ENCODE measurements at places on chromosomes 6 and 20.

DNA sequence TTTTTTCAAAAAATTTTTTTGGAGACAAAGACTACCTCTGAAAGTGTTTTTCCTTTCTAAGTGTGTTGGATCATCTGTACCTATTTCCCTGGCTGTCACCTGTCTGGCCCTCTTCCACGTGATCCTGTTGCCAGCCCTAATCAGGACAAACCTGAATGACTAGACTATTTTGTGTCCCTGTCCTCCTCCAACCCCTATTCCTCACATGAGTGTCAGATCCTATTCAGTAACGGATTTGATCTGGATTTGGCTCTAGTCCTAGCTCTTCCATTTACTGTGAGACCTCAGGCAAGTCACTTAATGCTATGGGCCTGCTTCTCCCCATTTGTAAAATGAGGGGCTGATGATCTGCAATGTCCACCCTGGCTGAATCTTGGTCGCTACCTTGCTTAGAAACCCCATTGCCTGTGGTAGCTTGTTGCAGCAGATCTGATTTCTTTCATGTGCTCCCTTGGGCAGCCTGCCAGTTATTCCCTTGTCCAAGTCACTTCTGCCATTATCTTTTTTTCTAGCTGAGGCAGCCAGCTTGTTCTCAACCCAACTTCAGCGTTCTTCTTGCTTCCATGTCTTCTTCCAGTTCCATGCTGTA is 4.8 kb downstream of the PHF20 start:
- no peak for DNase-seq

DNA sequence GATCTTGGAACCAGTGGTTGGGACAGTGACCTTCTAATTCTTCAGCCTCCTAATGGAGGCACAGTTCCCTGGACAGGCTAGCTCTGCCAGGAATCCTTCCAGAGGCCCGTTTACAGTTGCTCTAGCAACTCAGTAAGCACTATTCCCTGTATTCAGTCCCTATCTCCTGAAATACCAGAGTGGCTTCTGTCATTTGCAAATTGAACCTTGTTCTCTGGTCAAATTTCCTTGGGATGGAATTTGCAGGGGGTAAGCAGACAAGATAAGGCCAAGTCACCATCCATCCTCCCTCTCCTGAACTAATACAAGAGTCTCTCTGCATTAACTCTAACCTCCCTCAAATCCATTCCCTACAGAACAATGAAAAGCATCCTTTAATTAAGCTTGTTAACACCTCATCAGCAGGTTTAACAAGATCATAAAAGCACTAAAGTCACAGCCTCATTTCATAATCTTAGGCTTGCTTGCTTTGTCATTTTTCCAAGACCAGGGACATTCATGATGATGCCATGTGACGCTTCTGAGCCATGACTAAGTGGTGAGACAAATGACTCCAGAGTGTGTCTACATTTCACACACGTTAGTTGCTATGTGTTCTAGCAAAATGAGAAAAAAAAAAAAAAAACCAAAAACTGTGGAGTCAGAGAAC is 37.1 kb downstream of the SLC22A23 start:
- no peak for DNase-seq

GRCh38 chr6:21199262-21199661 is 394.3 kb upstream of the SOX4 start:
- no peak for DNase-seq

GRCh38 chr20:57451795-57452661 is 60.8 kb downstream of the RBM38 start:
- DNase-seq = peak; percentile 77

DNA sequence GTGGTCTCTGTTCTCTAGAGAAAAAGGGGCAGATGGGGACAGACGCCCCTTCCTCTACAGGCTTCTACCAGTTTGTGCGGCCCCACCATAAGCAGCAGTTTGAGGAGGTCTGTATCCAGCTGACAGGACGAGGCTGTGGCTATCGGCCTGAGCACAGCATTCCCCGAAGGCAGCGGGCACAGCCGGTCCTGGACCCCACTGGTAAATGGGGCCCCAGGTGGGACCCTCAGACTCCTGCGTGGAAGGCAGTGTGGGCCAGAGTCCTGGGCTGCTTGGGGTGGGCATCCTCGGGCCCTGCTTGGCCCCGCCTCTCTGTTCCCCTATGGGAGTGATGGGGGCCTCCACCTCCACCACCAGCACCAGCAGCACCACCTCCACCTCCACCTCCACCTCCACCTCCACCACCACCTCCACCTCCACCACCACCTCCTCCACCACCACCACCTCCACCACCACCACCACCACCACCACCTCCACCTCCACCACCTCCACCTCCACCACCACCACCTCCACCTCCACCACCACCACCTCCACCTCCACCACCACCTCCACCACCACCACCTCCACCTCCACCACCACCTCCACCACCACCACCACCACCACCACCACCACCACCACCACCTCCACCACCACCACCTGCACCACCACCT is 3.2 kb upstream of the TNFRSF6B start:
- DNase-seq = no peak

DNA sequence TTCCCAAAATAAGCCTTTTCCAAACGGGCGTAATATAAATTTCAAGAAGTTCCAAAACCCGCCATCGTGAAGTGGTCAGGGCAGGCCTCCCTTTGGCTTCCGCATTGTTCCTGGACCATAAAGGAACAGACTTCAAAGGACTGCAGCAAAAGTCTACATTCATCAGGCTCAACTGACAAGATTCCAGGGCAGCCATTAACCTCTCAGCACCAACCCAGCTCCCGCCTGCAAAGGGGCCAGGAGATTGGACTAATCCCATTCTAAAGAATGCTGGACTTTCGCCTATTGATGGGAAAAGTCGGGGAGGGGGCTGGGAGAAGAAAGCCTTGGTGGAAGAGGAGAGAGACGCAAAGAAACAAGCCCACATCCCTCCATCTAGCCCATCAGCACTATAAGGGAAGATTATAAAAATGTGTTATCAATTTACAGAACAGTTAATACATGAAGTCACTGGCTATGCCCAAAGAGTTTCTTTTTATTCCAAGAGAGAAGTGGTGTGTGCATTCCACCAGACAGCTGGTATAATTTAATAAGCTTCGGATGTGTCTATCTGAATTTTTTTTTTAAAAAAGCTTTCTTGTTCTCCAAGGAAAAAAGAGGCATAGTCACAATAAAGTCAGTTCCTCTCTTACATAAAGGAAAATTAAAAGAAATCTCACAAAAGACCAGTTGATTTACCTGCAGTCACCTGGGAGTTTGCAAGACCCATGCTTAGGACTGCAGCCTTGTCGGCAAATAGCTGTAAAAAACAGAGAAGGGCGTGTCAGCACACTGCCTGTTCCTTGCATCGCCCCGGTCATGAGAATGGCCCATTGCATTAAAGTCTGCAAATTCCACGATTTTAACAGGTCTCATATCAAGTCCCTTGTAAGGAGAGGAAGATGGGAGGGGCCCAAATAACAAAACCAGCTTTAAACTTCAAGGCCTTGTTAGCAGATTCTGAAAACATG is 17.8 kb downstream of the JAG1 start:
- DNase-seq = no peak
